ENCODE measurements at places on chromosomes 16 and 17.

- H3K27me3 ChIP-seq, result no peaks in the 10 kb centered on the region
- DNase-seq, result no peak
- no peak overlapping the region for H3K27ac ChIP-seq
- H3K36me3 ChIP-seq, result no peaks in the 10 kb centered on the region
- no peak overlapping the region for H3K4me3 ChIP-seq
Measured at GRCh38 chr17:62092784-62093183, 27.7 kb upstream of the MED13 start.

DNA sequence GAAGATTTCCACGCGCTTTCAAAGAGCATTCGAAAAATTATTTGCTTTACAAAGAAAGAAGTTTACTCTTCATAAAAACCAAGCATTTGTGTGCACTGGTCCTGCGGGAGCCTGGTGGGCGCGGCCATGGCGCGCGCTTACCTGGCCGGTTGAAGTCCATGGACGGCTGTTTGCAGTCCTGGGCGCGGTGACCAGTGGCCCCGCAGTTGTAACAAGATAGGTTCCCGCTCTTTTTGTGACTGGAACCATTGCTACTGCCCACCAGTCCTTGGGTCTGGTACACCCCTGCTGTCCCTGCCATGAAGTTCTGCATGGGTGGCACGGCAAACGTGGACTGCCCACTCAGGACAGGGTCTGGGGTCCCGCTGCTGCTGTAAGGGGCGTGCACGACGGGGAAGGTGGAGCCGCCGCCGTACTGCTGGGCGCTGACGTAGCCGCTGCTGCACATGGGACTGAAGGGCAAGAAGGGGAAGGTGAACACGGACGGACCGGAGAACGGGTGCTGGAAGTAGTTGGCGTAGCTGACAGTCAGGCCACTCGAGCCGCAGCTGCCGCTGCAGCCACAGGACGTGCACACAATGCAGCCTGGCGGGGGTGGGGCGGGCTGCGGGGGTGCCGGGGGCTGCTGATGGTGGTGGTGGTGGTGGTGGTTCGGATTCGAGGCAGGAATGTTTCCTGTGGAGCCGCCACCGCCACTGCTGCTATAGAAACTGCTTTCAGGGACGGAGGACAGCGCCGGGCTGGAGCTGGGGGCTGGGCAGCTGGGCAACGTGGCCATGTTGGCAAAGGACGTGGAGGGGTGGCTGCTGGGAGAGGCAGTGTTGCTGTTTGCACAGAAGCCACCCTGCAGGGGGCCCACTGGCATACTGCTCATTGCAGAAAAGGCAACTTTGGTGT, 19.5 kb downstream of the MAP1LC3B start:
- no peak overlapping the region for H3K27ac ChIP-seq
- peaks cover 2% of the 10 kb centered on the region for H3K4me1 ChIP-seq
- peaks cover 69% of the 10 kb centered on the region for H3K36me3 ChIP-seq
- no peaks in the 10 kb centered on the region for H3K27me3 ChIP-seq

GRCh38 chr16:66380421-66380820, 13.9 kb downstream of the CDH5 start:
- H3K27ac ChIP-seq, result no peak overlapping the region
- H3K36me3 ChIP-seq, result no peaks in the 10 kb centered on the region
- peaks cover 20% of the 10 kb centered on the region for H3K4me1 ChIP-seq
- no peaks in the 10 kb centered on the region for H3K27me3 ChIP-seq

DNA sequence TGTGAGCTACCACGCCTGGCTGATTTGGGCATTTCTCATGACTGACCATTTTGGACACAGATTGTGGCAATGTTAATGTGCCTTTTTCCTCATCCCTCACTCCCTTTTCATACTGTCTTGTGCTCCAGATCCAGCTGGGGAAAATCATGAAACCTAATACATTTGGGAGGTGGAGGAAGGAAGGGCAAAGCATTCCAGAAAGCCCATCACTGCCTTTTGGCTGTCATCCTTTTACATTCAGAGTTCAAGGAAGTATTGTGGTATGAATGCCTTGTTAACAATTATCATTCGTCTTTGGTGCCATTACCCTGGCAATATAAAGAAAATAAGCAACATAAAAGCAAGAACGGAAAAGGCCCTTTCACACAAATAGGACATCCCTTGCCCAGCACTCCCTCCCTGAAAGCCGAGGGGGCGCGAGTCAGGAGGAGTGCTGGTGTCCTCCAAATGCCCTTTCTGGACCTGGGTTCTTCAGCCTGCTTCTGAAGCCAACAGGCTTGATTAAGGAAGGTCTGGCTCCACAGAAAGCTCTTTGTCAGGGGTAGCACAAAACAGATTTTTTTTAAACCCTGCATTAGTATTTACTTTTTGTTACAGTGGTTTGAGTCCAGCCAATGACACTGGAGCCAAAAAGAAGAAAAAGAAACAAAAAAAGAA, 20.1 kb downstream of the NMT1 start:
- peaks cover 34% of the 10 kb centered on the region for H3K36me3 ChIP-seq
- DNase-seq, result no peak

GRCh38 chr17:75880266-75880665, 1.9 kb upstream of the TRIM47 start:
- peaks cover 3% of the 10 kb centered on the region for H3K27me3 ChIP-seq
- no peak overlapping the region for H3K4me3 ChIP-seq
- no peak for DNase-seq
- H3K4me1 ChIP-seq, result peaks cover 36% of the 10 kb centered on the region

GRCh38 chr17:37392024-37392590, 14.5 kb downstream of the ACACA start:
- H3K27ac ChIP-seq, result peak overlapping the region; percentile 79
- no peaks in the 10 kb centered on the region for H3K27me3 ChIP-seq
- H3K4me1 ChIP-seq, result peaks cover 7% of the 10 kb centered on the region
- DNase-seq, result peak; percentile 86
- no peaks in the 10 kb centered on the region for H3K36me3 ChIP-seq

- peaks cover 35% of the 10 kb centered on the region for H3K36me3 ChIP-seq
- DNase-seq, result no peak
- H3K27ac ChIP-seq, result no peak overlapping the region
Measured at GRCh38 chr17:47131761-47132160, 57.3 kb downstream of the CDC27 start.

GRCh38 chr16:66925322-66925840, at the start of gene RRAD:
RRAD (minus strand) TSS chr16:66925535; CDS start chr16:66925179, 356 bp downstream.
- DNase-seq, result peak; percentile 86
- no peak within 1 kb of the TSS for H3K27ac ChIP-seq
- H3K36me3 ChIP-seq, result no peaks in the 10 kb centered on the region
- H3K4me1 ChIP-seq, result peaks cover 52% of the 10 kb centered on the region
- peak within 1 kb of the TSS; percentile 70 for H3K4me3 ChIP-seq
- peaks cover 28% of the 10 kb centered on the region for H3K27me3 ChIP-seq

DNA sequence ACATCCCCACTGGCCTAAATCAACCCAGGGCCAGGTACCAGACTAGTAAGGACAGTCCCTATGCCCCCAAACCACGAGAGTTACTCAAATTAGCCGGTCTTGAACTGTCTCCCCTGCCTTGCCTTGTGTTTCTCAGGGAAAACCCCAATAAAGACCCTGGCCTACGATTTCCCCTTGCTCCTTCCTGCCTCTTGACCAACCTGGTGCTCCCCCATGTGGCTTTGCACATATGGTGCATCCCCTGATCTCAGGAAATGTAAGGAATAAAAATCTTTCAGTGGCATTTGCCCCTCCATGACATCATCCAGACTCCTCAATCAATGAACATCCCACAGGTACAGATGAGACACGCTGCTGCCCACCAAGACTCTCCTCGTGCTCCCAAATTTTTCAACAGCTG, 87.9 kb downstream of the ZNF18 start:
- no peak overlapping the region for H3K4me3 ChIP-seq
- H3K4me1 ChIP-seq, result no peaks in the 10 kb centered on the region
- no peak overlapping the region for H3K27ac ChIP-seq
- H3K36me3 ChIP-seq, result no peaks in the 10 kb centered on the region

GRCh38 chr16:53884748-53885147, 180.8 kb downstream of the FTO start:
- no peak overlapping the region for H3K4me3 ChIP-seq
- no peaks in the 10 kb centered on the region for H3K27me3 ChIP-seq
- no peak for DNase-seq
- no peak overlapping the region for H3K27ac ChIP-seq

DNA sequence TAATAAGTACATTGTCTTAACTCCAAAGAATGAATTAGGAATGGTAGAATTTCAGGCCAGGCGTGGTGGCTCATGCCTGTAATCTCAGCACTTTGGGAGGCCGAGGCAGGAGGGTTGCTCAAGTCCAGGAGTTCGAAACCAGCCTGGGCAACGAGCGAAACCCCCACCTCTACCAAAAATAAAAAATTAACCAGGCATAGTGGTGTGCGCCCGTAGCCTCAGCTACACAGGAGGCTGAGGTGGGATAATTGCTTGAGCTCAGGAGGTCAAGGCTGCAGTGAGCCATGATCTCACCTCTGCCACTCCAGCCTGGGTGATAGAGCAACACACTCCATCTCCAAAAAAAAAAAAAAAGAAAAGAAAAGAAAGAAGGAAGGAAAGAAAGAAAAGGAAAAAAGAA, 18.5 kb upstream of the BBS2 start:
- DNase-seq, result no peak
- H3K4me3 ChIP-seq, result no peak overlapping the region
- peaks cover 30% of the 10 kb centered on the region for H3K27me3 ChIP-seq

DNA sequence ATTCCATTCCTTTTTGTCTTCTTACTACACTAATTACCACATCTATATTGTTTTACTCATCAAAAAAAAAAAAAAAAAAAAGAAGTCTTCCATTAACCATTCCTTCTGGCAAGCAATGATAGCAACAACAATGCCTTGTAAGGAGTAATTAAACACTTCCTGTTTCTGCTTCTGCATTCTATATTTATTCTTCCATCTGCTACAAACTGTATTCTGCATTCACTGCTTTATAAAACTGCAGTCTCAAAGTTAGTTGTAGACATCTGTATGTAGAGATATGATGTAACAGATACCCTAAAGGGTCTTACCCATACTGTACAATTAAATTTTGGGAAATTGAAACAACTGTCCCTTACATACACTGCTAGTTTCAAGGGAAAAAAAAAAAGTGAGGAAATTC, 28.7 kb upstream of the ABCA6 start:
- no peak overlapping the region for H3K27ac ChIP-seq
- no peaks in the 10 kb centered on the region for H3K27me3 ChIP-seq
- H3K4me3 ChIP-seq, result no peak overlapping the region
- no peak for DNase-seq
- no peaks in the 10 kb centered on the region for H3K36me3 ChIP-seq
- H3K4me1 ChIP-seq, result no peaks in the 10 kb centered on the region

Measured in mesenchymal stem cell (in vitro differentiated cells and primary cell).